ENCODE measurements at places on chromosomes 5 and 9.

DNA sequence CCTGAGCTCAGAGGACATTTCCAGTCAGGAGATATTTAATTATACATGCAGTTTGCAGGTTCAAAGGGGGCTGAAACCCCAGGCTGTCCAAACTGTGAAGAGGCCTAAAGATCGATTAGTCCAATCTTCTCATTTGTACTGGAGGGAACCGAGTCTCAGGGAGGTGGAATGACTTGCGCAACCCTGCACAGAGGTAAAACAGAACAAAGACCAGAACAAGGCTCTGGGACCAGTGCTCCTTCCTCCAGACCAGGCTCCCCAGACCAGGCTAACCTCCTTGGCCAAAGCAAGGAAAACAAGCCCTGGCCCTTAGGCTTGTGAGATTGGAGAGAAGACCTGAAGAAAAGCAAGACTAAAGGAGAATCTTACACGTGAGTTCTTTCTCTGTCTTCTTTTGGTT is 120.8 kb downstream of the ENC1 start:
- no peak for DNase-seq

- no peak for DNase-seq
Observed at GRCh38 chr5:104347119-104347708, 784.6 kb upstream of the NUDT12 start.

- DNase-seq = no peak
Observed at GRCh38 chr9:116471944-116472506, 215.1 kb upstream of the TRIM32 start.

DNA sequence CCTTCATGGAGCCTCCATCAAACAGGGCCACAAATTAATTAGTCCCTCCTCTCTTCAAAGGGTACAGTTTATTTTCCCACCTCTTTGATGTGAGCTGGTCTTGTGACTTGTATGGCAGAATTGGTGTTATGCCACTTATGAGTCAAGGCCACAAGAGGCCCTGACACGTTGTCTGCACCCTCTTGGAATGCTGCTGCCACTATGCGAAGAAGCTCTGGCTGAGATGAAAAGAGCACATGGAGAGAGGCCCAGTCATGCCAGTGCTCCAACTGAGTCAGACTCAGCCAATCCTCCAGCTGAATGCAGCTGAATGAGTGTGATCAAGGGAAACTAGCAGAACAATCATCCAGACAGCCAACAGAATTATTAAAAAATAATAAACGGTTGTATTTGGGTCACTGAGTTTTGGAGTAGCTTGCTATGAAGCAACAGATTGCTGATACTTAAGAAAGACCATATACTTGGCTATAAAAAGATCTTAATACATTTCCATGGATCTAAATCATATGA is 128.3 kb downstream of the MARCHF11 start:
- no peak for DNase-seq

DNA sequence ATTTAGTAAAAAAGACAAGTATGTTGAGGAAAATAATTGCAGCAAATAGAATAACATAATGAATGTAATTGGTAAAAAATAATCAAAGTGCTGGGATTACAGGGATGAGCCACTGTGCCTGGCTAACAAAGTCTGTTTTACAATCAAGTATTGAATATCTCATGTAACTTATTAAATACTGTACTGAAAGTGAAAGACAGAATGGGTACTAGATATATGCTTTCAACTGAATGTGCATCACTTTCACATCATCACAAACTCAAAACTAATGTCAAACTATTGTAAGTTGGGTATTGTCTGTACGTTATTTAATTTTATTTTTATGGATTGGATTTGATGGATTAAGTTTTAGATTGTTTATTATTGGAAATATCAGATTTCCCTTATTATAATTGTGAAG is 58.9 kb downstream of the LURAP1L start:
- DNase-seq = no peak

- no peak for DNase-seq
Observed at GRCh38 chr5:914612-915011, 21.9 kb downstream of the TRIP13 start.

DNA sequence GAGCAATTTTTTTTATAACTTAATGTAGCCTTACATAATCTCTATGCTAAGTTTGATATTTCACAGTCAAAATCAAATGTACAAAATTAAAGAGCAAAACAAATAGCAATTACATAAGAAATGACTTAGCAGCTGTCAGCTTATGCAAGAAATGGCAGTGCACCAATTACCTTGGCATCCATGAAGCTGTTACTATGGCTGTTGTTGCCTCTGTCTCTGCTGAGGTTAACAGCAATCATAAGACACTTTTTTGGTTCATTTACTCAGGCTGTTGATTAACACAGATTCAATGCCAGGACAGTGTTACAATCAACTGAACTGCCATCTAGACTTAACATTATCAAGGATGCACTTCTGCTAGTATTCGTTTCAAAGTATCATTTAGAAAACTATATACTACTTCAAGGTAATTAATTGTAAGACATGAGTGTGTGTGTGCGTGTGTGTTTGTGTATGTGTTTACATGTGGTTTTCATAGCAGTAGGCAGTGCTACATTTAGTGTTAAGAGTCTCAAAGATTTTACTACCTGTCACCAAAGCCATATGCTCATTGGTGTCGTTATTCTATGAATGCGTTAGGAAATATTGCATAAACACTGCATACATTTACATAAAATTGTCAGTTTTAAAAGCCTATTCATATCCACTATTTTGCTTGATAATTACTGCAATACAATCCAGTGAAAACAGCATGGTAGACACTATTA is 1084.2 kb upstream of the COX7C start:
- DNase-seq = no peak
